ENCODE measurements at places on chromosomes 1 and 21.

- no peak for DNase-seq
These were observed 121.7 kb upstream of the FOXD3 start for GRCh38 chr1:63200676-63201075.

DNA sequence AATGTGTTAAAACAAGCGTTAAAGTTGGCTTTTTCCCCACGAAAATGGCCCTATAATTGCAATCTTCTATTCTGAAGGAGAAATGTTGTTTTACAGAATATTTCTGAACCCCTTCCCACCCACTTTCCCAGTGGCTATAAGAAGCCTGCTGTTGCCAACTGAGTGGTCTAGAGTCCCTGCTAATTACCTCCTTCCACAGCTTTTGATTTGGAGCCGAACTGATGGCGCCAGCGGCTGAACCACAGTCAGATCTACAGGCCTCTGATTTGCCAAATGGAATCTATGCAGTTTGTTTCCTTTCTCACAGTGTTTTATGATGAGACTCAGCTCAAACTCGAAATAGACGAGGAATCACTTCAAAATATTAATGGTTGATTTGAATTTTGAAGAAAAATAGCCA lies 76.0 kb upstream of the C1orf105 start:
- no peak for DNase-seq

DNA sequence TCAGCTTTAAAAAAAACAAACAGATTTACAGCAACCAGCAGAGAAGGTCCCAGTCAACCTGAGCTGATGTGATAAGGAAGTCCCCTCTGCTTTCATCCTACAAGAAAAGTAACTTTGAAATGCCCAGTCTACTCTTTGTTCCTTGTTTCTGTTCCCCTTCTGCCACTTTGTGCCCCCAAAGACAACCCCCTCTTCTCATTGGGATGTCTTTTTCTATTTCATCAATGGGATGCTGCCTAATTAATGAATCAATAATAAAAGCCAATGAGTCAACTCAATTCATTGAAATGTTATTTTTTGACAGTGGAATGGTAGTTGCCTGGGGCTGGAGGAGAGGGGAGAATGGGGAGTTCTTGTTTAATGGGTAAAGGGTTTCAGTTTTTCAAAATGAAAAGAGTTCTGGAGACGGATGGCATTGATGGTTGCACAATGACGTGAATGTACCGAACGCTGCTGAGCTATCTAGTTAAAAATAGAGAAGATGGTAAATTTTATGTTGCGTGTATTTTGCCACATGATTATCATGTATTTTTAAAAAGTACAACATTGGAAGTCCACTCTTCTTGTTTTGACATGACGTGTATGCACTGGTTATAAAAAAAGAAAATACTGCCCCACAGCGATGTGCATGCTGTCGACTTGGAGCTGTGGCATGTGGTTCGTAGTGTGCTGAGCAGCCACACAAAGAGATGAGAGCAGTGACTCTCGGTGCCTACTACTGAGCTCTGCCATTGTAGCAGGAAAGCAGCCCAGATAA lies 22.4 kb upstream of the PADI2 start:
- no peak for DNase-seq

- DNase-seq: no peak
These were observed 21.5 kb upstream of the SLC44A5 start for GRCh38 chr1:75632350-75632949.

- DNase-seq: no peak
These were observed 788 bp downstream of the ISG15 start for GRCh38 chr1:1013922-1014648.

DNA sequence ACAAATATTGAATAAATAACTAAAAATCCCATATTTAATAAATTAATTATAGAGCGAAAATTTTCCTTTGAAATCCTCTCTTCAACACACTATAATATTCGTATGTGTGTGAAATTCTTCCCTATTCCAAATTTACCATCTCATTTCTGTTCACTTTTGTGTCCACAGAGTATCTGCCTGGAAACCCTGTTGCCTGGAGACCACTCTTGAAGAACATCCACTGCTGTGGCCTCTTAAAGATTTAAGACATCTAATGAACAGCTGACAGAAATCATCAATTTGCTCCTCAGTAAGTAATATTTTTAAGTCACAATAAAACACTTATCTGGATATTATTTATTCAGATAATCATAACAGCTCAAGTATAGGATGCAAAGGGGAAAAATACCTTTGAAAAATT lies 69.7 kb downstream of the CYYR1 start:
- DNase-seq: no peak

DNA sequence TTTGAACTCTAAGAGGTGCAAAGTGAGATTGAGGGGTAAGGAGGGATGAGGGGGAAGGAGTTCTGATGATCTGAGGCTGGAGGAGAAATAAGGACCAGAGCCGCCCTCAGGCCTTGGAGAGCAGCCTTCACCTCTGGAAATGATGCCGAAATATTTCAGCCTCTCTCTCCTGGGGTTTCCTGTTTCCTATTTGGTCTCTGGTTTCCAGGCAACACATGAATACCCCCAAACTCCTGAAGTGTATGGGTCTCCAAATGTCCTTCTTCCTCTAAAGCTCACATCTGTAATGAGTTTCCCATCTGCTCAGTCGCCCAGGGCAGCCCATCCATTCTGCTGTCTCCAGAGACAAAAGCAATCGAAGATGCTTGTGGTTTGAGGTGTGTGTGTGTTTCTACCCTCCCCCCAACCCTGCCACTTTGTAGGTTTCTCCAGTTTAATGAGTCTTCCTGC lies 52.0 kb upstream of the FAM20B start:
- DNase-seq: no peak

GRCh38 chr1:172497230-172497629 lies 35.7 kb upstream of the SUCO start:
- DNase-seq: no peak

DNA sequence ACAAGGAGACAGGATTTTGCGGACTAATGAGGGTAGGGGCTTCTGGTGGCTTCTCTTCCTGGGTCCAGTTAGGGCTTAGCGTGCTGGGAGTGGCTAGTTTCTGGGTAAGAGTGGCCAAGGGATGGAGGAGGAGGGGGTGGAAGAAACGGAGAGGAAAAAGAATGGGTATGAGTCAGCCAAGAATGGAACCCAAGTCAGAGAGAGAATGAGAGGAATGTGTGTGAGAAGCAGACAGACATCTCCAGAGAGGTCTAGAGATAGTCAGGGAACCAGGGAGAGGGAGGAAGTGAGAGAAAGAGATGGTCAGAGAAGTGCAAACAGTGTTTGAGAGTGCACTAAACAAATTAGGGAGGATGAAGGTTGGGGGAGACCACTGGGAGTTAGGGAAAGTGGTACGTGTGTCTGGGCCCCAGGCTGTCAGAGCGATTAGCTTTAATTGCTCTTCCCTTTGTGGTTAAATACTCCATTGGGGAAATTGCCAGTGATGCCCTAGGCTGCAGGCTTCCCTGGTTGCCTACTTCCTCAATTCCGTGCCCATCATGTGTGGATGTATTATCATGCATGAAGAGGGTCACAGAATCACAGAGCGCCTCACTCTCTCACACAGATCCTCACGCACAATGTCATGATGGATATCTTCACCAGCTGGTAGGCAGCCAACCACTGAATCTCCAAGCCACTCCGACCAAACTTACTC lies 1.4 kb downstream of the PEA15 start:
- DNase-seq: no peak

GRCh38 chr1:24421502-24421901 lies 5.9 kb downstream of the NIPAL3 start:
- DNase-seq: no peak

GRCh38 chr1:226381226-226381998 lies 26.5 kb downstream of the PARP1 start:
- DNase-seq: no peak

GRCh38 chr1:171286032-171286705 lies 27.8 kb upstream of the FMO4 start:
- DNase-seq: no peak

DNA sequence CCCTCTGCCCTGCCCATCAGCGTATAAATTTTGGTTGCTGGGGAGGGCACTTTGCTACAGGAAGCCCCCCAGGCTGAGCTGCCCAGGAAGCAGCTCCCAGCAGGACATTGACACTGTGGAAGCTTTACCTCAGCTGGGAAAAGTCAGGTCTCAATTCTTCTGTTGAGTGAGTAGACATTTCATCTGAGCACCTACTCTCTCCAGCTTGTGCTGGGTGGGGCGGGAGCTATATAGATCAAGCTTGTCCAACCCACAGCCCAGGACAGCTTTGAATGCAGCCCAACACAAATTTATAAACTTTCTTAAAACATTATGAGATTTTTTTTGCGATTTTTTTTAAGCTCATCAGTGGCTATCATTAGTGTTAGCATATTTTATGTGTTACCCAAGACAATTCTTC lies 9.4 kb downstream of the NIPAL3 start:
- no peak for DNase-seq

DNA sequence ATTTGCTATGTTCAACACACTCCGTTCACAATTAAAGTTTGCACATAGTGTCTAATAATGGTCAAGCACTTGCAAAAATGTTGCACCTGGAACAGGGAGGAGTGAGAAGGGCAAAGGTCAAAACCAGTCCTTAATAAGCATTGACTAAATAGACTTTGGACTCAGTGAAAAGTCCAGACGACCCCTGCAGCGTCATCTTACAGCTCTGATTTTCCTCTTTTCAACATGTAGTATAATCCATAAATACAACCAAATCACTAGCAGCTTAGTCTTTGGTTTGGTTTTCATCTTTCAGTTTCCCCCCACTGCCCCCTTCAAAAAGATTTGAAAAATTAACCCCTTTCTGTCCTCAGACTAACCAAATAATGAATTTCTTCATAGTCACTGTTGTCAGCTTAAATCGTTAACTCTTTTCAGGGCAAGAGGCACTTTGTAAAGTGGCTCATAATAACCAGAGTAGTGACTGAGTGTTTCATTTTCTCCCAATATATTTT lies 290.3 kb downstream of the PTPRC start:
- DNase-seq: no peak

DNA sequence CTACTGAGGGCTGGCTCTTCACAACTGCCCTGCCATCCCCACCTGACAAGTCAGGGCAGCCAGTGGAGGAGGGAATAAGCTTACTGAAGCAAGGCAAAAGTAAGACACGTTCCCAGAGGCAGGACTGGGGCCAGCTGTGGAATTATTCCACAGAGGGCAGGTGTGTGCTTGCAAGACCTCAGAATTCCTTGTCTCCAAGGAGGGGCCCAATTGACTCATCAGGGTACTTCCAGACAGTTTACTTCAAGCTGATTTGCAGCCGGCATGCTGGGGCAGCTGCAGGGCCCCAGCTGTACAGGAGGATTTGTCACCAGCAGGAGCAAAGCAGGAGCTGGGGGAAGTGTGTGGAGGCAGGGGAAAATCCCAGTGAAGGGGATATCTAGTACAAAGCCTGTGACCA lies 167.5 kb upstream of the CAMK1G start:
- no peak for DNase-seq

DNA sequence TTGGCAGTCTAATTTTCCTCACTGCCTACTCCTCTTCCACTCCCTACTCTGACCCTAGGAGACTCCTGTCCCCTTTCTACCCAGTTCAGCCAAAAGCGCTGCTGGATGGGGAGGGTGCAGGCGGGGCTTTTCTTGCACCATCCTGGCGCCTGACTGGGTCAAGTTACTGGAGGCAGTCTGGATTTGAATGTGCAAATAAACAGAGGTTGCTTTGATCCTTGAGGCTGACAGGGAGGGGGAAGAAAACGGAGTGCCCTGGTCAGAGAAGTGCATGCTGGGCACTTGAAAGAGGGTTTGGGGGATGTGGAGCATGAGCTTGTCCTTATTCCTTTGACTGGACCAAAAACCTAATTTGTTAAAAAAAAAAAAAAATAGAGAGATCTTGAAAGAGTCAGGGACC lies 76.8 kb upstream of the SOX13 start:
- DNase-seq: no peak

- no peak for DNase-seq
These were observed 14.4 kb downstream of the SLC5A9 start for GRCh38 chr1:48236716-48237470.

- no peak for DNase-seq
These were observed 27.9 kb downstream of the ARHGEF16 start for GRCh38 chr1:3482378-3482849.

- DNase-seq: no peak
These were observed 87.1 kb downstream of the SELENOF start for GRCh38 chr1:86826856-86827255.

GRCh38 chr1:50665413-50665812 lies 242.2 kb upstream of the DMRTA2 start:
- no peak for DNase-seq

GRCh38 chr1:94863297-94863911 lies 43.2 kb downstream of the SLC44A3 start:
- DNase-seq: no peak

DNA sequence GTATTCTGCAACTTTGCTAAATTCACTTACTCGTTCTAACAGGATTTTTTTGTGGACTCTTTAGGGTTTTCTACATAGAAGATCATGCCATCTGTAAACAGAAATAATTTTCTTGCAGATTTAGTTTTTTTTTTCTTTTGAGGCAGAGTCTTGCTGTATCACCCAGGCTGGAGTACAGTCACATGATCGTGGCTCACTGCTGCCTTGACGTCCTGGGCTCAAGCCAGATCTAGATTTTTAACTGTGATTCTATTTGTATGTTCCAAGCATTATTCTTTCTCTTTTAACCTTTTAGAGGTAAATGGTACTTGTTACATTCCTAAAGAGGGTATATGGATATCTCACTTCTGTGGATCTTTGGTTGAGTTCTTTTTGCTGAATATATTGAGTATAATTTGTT lies 18.6 kb downstream of the FABP3 start:
- no peak for DNase-seq

DNA sequence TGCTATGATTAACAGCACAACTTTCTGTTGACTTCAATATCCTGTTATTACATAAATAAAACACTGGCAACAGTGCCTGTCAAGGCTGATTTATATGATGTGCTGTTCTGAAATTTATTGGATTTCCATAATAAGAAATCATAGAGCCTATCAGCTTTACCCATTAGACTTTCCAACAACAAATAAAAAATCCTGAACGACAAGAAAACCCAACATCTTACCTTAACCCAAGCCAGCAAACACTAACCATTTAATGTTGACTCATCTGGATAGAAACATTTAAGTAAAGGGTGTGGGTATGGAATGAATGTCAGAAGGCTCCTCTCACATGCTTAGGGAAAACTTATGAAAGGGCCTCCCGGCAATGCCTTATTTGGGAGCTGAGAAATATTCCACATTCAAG lies 165.1 kb downstream of the SLC45A1 start:
- DNase-seq: no peak

DNA sequence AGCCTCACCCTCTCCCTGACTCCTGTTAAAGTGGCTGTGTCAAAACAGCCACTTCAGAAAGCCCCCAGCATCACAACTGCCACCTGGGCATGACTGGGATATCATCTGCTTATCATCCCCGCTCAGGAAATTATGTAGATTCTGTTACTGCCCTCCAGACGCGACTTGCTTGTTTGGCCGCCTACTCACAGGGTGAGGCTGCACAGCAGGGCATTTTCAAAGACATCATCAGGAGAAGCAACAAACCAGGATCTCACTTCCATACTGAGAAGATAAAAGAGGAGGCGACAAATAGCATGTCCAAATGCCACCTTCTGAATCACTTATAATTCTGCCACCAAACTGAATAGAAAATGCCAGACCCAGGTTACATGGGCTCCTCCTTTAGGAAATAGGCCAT lies 94.8 kb downstream of the MIS18A start:
- no peak for DNase-seq

Measured in activated gamma-delta T cell (primary cell).